ENCODE measurements at places on chromosomes 1 and 21.

DNA sequence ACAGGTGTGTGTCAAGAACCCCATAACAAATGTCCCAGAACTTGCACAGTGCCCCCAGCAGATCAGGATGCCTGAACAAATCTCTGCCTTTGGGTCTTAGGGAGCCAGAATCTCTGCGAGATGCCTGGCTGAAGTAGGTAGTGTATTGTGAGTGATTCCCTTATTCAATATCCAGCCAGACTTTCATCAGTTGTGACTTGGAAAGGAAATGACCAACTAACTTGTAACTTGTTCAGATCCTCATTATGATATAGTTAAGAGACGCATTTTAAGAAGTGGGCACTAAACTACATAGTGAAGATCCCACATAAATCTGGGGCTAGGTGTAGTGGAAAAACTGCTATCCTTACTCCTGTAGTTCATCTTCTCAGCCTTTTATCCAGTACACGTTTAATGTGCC is 11.8 kb downstream of the OLIG2 start:
- DNase-seq, result no peak

GRCh38 chr1:25246600-25247023 is 642 bp downstream of the RSRP1 start:
- no peak for DNase-seq

- no peak for DNase-seq
Observed at GRCh38 chr1:80657707-80658106, 1143.0 kb upstream of the ADGRL2 start.

- no peak for DNase-seq
Observed at GRCh38 chr1:67463298-67463955, 33.2 kb upstream of the SERBP1 start.

GRCh38 chr1:19495000-19495656 is 9.8 kb upstream of the CAPZB start:
- DNase-seq, result no peak

- DNase-seq, result no peak
Observed at GRCh38 chr1:186780076-186780475, 48.7 kb upstream of the PLA2G4A start.

DNA sequence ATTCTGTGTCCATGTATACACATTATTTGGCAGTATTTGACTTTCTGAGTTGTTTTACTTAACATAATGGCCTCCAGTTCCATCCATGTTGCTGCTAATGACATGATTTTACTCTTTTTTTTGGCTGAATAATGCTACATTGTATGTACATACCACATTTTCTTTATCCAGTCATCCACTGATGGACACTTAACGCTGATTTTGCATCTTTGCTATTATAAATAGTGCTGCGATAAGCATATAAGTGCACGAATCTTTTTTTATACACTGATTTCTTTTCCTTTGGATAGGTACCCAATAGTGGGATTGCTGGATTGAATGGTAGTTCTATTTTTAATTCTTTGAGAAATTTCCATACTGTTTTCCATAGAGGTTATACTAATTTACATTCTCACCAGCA is 255.5 kb downstream of the GPR52 start:
- DNase-seq, result no peak

GRCh38 chr1:147083919-147084272 is 88.4 kb downstream of the PRKAB2 start:
- DNase-seq, result no peak
